Esophagus muscularis mucosa (tissue), 4 donors: ENCODE measurements at places on chromosomes 7 and 10. TPM values are rescaled to one million over a fixed set of nuclear protein-coding genes. Genes with fewer than 3 reads are reported as not detected.

DNA sequence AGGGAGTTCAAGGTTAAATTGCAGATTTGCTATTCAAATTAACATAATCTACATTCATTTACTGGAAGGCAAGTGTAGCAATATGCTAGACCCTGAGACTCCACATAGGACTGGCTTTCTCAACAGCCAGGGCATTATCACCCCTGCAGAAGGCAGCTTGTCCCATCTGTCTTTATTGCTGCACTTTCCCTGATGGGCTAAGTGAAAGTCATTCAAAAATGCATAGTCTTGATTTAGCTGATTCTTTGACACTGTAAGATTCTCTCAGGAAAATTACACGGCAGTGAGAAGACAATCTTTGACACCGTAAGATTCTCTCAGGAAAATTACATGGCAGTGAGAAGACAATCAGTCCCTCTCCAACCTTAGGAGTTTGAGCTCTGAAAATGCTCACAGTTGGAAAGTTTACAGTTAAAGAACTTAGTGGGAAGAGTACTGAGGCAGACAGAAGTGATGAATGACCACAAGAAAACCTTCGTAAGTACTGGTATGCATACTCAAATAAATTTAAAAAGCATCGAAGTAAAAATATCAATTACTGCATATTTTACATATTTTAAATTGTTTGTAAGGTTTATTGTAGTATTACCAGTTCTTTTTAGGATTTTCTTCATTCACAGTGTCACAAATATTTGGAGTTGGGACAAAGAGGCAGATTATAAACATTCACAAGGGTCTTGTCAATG is 88.9 kb downstream of the RAPGEF5 start:
- DNase-seq: no peak

DNA sequence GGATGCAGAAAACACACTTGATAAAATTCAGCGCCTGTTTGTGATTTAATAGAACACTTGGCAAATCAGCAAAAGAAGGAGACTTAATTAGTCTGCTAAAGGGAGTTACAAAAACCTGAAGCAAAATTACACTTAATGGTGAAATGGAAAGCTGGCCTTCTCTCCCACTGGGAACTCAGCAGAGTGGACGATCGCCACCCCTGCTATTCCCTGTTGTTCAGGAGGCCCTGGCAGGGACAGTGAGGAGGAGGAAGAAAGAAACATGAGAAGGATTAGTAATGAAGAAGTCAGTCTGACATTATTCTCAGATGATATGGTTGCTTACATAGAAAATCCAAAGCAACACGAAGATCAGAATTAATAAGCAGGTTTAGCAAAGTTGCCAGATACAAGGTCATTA is 5.6 kb upstream of the KNDC1 start:
- no peak for DNase-seq

- peak; percentile 87 for DNase-seq
These were observed 80.3 kb upstream of the RET start for GRCh38 chr10:42996588-42996987.

- DNase-seq: no peak
These were observed 4.8 kb upstream of the RET start for GRCh38 chr10:43071865-43072650.

- no peak for DNase-seq
These were observed 166.9 kb downstream of the SEMA3A start for GRCh38 chr7:84027678-84028077.

GRCh38 chr10:33921970-33922605 is 587.6 kb upstream of the NRP1 start:
- no peak for DNase-seq

DNA sequence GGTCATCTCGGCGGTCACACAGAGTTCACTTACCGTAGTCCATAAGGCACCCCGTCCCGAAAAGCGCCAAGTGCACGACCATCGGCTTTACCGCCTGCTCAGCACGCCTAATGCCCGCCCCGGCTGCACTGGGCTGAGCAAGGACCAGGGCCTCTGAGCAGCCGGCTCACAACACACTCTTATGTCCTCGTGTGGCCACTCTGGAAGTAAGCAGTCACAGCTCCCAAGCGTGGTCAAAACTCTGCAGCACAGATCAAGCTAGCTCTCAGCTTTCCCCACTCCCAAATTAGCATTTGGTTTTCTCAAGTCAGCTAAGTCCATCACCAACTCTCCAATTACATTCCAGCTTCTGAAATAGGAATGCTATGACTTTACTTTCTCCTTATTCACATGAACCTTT is 57.7 kb downstream of the MAD1L1 start:
- no peak for DNase-seq

DNA sequence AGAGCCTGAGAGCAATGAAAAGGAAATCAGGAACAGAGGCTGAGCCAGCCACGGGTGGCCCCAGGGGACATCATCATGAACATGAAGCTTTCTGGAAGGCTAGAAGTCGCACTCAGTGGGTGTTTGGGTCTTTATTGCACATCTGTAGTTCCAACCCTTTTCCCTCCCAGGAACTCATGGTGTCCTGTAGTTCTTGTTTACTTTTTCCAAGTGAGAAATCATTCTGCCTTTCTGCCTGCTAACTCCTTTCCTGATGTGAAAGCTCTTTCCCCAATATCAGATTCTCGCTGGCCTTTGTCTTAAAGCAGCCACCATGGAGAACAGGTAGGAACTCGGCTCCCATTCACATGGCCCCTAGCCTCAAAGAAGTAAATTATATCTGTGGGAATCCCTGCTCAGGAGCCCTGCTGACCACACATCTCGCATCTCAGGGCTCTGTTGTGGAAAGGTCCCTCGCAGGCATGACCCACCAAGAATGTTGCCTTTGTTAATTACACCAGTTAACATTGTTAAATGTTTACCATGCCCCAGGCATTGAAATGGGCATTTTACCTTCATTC is 542.7 kb downstream of the TNS3 start:
- DNase-seq: peak; percentile 70

- DNase-seq: peak; percentile 50
These were observed 113.3 kb downstream of the ARHGAP22 start for GRCh38 chr10:48491392-48492139.

GRCh38 chr7:37282093-37282444 is 166.6 kb downstream of the ELMO1 start:
- DNase-seq: no peak

GRCh38 chr7:137418841-137419240 is 75.3 kb upstream of the PTN start:
- no peak for DNase-seq

DNA sequence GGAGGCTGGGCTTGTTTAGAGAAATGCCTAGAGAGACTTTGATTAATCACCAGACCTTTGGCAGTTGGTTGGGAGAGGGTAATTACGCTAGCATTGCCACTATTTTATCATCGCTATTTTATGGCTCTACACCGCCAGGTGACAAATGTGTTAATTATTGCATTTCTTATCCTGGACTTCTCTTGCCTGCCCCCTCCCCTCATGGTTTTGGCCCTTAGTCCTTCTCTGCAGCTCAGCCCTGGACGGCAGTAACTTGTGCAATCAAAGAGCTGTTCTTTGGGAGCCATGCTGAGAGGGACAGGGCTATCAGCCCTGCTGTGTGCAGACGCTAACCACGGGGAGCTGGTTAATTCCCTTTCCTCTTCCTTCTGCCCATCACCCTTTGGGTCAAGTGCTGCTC is 585.0 kb downstream of the AUTS2 start:
- no peak for DNase-seq

DNA sequence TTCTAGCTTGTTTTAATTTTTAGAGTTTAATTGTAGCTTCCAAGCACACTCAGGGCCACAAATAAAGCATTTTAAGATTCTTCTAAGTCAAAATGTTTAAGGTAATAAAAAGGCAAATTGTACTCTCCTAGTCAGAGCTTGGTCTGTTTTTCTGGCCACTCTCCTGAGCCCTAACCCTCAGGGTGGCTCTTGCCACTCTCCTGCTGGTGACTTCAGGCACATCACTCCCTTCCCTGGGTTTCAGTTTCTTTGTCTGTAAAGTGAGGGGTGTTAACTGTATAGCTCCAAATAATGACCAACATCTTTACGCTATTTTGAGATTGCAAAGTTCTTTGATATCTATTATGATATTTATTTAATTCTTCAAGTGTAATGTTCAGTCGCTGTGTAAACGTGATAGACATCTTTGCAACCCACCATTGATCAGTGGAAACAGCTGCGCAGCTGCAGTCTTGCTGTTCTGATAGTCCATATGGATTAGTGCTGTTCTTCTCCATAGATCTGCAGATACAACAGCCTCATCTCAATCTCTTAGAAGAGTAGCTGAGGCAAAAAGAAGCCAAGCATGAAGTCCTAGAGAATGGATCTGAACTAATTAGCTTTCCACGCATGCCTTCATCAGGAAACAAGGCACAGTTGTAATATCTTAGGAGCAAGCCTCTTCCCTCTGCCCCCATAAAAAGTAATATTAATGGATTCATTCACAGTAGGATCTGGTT is 189.9 kb downstream of the PLPP4 start:
- DNase-seq: no peak

DNA sequence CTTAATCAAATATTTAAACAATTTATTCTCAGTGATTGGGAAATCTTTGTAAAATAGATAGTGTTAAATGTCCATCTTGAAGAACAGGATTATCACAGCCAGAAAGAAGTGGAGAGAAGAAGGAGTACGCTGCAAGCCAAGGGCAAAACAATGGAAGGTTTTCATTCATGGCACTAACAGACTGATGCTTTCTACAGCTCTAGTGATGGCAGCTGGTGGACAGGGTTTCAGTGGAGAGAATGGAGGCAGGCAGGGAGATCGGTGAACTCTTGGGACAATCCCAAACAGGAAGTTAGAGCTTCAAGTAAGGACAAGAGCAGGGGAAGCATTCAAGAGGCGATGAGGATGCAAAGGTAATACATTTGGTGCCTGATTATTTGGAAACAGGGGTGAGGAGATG is 207.0 kb downstream of the JAZF1 start:
- no peak for DNase-seq

GRCh38 chr7:92331508-92331907 is 85.7 kb downstream of the ANKIB1 start:
- no peak for DNase-seq

- no peak for DNase-seq
These were observed 30.1 kb upstream of the DNAAF5 start for GRCh38 chr7:696426-696811.

GRCh38 chr10:35341521-35341920 is 5.2 kb downstream of the CCNY start:
- no peak for DNase-seq

DNA sequence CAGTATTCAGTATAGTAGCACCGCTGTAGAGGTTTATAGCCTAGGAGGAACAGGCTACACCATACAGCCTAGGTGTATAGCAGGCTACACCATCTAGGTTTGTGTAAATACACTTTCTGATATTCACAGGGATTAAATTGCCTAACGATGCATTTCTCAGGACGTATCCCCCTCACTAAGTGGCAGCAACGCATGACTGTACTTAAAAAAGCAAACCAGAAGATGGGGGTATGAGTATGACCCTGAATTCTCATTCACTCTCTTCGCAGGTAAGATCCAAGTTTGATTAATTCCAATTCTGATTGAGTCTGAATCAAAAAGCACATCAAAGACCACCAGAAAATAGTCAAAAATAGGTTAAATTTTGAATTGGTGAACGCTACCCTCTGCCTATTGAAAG is 972 bp downstream of the ORC5 start:
- DNase-seq: no peak

GRCh38 chr10:58448121-58448935 is 63.1 kb downstream of the TFAM start:
- no peak for DNase-seq

DNA sequence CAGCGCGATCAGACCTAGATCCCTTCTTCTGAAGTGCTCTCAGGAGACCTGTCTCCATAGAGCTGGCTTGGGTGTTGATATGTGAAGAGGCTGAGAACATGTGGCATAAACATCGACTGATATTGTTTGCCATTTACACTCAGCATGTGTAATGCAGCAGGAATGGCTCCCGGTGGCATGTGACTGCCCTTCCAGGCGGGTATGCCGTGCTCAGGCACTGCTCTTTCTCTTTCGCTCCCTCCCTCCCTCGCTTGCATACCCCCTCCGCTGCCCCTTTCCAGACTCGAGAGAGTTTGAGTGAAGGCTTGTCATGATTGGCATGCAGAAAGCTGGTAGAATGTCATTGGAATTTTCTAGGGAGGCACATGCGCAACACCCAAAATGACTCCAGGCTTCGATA is 107.3 kb upstream of the PDCD4 start:
- no peak for DNase-seq

GRCh38 chr7:129657363-129657762 is 45.8 kb downstream of the NRF1 start:
- DNase-seq: no peak

- no peak for DNase-seq
These were observed 65.2 kb upstream of the OGDHL start for GRCh38 chr10:49827297-49827696.

The ADAM8 gene
- total RNA-seq: 2.5 TPM

The PITRM1 gene
- total RNA-seq: 83.1 TPM

The TMEM196 gene
- not detected for total RNA-seq

The PLXDC2 gene
- 28.7 TPM for total RNA-seq

The ANKMY2 gene
- 24.9 TPM for total RNA-seq

The FGF8 gene
- not detected for total RNA-seq

The CCL26 gene
- not detected for total RNA-seq

The GFRA1 gene
- total RNA-seq: 44.0 TPM

The CALML3 gene
- not detected for total RNA-seq

The NPY gene
- 25.3 TPM for total RNA-seq

The CYP26C1 gene
- total RNA-seq: 0.39 TPM
